Mucosa of gallbladder (tissue), 1 donor: ENCODE measurements at places on chromosomes 3 and 15. TPM values are rescaled to one million over a fixed set of nuclear protein-coding genes. Genes with fewer than 3 reads are reported as not detected.

- no peak for DNase-seq
These were observed 67.7 kb downstream of the MESD start for GRCh38 chr15:80921736-80922410.

GRCh38 chr3:49199239-49199899 lies 28.0 kb downstream of the KLHDC8B start:
- peak; percentile 84 for DNase-seq

- no peak for DNase-seq
These were observed 39.4 kb downstream of the LRCH3 start for GRCh38 chr3:197830308-197830966.

- peak; percentile 27 for DNase-seq
These were observed 759 bp upstream of the TTBK2 start for GRCh38 chr15:42921342-42921731.

- DNase-seq = no peak
These were observed 34.6 kb downstream of the GASK1A start for GRCh38 chr3:43013743-43014155.

DNA sequence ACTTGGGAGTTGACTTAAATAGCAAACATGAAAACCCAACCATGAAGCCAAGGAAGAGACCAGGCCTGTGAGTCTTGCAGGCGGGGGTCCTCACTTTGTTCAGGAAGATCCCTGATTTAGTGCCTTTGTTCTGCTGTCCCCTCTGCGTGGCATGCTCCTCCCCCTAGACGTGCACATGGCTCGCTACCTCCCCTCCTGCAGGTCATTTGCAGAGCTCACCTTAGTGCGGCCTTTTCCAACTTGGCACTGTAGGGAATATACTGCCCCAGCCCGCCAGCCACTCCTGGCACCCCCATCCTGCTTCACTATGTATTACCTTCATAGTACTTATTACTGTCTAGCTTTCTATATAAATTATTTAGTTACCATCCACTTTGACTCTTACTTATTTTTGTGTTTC lies 18.3 kb downstream of the GXYLT2 start:
- DNase-seq = no peak

GRCh38 chr3:172102123-172102882 lies 62.9 kb downstream of the FNDC3B start:
- DNase-seq = no peak

DNA sequence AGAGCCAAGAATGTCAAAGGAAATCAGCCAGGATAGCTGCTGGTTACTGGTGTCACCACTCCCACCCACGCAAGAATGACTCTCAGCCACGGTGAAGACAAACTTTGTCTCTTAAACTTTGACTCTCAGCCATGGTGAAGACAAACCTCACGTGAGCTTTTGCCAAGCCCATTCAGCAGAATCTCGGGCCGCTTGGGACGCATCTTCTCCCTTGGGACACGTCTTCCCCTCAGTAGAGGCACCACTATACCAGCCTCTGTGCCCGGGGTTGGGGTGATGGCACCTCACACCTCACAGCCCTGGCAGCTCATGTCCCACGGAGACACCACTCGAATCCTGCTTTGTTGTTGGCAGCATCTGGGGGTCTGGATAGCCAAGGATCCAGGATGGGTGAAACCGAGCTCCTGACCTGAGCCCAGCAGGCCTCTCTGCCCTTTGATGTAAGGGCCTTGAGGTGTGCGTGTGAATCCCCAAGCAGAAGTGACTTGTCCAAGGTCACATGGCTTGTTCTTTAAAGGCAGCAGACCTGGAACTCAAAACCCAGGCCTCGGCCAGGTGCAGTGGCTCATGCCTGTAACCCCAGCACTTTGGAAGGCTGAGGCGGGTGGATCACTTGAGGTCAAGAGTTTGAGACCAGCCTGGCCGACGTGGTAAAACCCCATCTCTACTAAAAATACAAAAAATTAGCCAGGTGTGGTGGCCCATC lies 21.8 kb downstream of the RBPMS2 start:
- no peak for DNase-seq

DNA sequence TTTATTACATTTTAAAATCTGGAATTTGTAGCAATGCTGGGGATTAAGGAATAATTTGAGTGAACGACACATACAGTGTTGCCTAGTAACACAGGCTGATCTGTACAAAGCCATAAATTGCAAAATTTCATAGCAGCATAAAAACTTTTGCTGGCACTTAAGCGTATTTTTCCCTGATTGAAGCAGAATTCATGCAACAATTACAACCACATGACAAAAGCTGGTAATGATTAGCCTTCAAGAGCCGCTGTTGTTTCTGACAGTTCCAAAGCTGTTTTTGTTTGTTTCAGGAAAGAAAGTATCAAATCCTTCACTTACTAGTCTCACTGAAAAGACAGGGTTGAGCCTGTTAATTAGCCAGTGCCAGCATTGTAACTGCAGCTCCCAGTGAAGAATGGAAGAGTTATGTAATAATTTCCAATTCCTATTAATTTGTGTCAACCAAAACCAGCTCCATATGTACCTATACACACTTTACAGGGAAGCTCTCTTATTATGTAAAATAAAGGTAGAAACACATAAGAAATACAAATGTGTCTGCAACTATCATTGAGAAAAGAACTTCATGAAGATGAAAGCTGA lies 60.7 kb downstream of the AGTR1 start:
- no peak for DNase-seq

DNA sequence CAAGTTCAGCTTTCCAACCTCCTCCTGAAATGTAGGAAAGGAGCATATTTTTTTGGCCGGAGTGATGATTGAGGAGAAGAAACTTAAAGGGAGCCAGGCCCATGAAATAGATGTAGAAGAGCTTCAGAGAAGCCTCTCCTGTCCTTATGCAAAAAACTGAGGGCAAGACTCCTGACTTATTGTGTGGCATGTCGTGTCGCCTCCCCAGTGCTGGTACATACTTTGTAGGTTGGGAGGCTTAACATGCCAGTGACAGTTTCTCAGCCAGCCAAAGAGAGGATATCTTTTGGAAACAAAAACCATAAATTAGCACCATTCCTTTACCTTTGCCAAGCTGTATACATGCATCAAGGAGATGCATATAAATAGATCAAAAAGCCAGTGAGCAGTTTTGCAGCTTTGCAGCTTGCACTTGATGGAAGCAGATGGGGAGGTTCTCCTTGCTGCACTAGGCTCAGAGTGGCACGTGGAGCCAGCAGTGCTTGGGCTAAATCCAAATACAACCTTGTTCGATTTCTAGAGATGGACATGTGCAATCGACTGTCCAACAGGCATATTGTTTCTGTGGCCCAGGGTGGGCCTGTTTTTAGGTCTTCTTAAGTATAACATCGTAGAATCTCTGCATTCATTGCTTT lies 10.2 kb downstream of the SLCO3A1 start:
- DNase-seq = no peak

DNA sequence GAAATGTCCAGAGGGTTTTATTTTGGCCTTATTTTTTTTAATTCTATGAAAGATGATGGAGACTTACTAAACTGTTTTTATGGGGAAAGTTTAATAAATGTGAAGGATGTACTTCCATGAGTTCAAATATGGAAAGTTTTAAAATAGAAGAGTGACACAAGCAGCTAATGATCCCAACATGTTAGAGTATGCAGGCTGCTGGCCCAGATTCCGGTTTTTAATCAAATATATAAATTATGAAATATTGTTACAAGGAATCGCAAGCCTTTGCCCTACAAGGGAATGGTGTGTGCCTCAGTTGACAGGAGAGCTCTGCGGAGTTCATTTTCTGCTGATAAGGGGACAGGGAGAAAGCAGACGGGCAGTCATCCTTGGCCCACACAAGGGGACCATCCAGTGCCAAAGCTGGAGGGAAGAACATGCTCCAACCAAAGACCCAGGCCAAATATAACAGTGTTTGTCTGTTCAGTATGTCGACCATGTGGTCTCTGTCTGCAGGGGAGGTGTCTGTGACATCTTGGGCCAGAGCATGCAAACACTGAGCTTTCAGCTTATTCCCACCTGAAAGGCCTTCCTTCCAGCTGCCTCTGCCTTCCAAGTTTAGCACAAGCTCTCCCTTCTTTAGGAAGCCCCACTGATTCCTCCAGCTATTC lies 69.8 kb downstream of the SSUH2 start:
- no peak for DNase-seq

Gene GOLGA8K
- total RNA-seq = 0.66 TPM

Gene DOCK3
- 1.3 TPM for total RNA-seq
